ENCODE measurements at places on chromosomes 11 and 22.

- no peak for DNase-seq
Observed at GRCh38 chr11:69662021-69662698, 13.0 kb downstream of the LTO1 start.

DNA sequence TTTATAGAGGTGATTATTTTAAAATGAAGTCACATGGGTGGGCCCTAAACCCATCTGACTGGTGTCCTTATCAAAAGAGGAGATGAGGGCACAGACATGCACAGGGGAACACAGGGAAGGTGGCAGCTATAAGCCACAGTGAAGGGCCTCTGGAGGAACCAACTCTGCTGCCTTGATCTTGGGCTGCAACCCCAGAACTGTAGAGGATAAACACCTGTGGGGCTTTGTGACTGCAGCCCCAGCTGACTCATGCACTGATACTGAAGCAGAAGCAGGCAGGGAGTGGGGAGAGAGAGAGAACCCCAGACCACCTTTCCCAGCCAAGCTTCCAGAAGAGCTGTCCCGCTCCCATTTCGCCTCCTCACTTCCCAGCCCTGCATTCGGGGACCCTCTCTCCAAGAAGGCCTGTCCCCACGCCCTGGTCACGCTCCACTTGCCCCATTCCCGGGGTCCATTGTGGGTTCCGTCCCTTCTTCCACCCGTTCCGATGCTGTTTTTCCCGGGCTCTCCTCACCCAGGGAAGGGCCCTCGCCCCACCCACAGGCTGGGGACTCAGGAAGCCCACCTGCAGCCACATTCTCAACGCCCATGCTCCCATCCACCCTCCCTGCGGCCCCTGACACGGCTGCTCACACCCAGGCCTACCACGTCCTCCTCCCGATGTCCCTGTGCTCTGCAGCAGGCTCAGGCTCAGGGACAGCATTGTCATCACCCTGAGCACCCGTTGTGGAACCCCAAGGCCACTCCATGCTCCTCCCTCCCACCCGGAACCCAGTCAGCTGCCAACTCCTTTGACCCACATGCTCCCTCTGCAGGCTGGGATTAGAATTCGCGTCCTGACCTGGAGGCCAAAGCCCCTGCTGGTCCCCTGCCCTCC is 90.8 kb upstream of the SHANK2 start:
- peak; percentile 86 for DNase-seq

GRCh38 chr11:36878737-36879136 is 280.7 kb upstream of the RAG2 start:
- no peak for DNase-seq

- no peak for DNase-seq
Observed at GRCh38 chr11:44770401-44770800, 43.6 kb downstream of the TSPAN18 start.

DNA sequence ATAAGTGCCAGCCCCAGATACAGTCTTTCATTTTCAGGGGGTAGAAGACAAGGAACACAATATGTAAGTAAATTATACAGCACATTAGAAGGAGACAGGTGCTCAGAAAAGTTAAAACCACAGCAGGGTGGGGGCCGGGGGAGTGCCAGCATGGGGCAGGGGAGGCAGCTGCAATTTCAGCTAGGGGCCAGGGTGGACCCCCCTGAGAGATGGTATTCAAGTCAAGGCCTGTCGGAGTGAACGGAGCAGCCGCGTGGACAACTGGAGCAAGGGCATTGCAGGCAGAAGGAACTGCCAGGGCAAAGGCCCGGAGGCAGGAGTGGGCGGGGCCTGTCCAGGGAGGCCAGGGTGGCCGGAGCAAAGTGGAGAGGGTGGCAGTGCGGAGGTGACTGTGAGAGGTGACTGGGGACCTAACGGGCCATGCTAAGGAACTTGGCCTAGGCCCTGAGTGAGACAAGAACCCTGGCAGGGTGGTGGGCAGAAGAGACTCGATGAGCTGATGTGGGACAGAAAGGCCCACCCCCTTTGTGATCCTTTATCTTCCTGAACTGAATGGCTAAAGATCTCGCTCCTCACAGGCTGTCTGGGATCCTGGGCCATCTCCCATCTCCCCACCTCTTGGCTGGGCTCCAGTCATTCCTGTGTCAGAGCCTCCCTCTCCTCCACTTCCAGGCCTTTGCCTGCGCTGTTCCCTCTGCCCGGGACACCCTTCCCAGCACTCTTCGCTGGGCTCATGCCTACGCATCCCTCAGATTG is 22.4 kb upstream of the FLRT1 start:
- DNase-seq = no peak

DNA sequence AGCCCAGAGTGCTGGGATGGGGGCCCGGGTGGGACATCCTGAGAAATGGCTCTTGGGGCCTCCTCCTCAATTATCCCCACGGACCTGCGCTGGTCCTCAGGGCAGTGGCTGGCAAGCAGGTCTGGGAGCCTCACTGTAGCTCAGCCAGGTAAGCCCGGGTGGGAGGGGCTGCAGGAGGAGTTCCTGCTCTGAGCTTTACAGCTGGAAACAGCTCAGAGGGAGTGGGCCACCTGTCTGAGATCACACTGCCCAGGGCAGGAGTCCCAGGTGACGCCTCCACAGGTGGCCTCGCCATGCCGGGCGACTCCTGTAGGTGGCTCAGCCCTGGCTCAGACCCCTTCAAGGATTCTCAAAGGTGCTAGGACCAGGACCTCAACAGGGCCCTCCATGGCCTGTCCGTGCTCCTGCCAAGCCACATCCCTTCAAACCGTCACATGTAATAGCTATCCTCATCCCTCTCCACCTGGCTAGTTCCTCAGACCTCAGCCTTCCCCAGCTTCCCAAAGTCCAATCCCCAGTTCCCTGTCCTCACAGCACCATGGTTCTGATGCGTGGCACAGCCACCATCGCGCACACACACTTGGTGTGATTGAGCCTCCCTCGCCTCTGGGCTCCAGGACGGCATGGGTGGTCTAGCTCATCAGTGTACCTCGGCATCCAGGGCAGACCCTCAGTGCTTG is 3.6 kb upstream of the TSSK2 start:
- DNase-seq = no peak

DNA sequence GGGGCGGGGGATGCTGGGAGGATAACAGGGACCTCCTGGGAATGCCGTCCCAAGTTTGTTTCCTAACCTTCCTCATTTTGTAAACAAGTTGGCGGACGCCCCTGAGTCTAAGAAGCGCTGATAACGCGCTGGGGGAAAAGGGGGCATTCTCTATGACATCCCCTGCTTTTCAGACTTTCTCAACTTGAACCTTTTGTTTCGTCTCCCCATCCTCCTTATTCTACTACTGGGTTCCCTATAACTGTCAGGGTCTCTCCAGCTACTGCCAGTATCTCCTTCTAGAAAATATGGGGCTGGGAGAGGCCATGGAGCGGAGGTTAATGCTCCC is 654 bp downstream of the TMEM86A start:
- no peak for DNase-seq

- DNase-seq = no peak
Observed at GRCh38 chr11:1450344-1450875, 36.2 kb downstream of the MOB2 start.

DNA sequence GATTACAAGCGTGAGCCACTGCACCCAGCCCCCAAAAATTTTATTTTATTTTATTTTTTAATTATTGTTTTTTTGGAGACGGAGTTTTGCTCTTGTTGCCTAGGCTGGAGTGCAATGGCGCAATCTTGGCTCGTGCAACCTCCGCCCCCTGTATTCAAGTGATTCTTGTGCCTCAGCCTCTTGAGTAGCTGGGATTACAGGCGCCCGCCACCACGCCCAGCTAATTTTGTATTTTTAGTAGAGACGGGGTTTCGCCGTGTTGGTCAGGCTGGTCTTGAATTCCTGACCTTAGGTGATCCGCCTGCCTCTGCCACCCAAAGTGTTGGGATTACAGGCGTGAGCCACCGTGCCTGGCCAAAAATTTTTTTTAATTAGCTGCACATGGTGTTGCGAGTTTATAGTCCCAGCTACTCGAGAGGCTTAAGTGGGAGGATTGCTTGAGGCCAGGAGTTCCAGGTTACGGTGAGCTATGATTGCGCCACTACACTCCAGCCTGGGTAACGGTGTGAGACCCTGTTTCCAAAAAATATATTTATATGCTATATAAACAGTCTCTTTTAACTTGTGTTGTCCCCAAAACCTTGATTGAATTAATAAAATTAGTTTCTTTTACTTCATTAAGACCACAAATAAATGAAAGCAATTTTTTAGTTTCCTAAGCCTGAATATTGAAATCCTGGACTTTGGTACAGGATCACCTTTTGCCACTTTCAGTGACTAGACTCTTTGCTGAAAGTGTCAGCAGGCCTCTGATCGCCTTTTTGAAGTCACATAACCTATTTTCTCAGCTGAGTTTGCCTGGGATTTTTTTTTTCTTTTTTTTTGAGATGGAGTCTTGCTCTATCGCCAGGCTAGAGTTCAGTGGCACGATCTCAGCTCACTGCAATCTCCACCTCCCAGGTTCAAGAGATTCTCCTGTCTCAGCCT is 16.2 kb downstream of the ATG13 start:
- DNase-seq = no peak

DNA sequence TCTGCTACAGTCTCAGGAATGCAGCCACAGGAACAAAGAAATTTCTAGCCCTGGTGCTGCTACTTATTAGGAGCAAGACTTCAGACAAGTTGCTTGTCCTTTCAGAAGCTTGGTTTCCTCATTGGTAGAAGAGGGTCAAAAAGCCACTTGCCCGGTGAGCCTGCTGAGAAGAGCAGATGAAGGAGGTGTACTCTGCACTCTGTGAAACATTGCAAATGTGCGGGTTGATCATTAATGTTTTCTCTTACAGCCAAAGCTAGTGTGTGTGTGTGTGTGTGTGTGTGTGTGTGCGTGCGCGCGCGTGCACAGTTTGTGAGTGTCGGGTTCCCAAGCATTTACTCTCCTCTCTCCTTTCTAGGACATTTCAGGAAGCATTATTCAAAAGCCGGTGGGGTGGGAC is 86.3 kb upstream of the NNMT start:
- DNase-seq = no peak

GRCh38 chr22:29308791-29309262 is 2.4 kb downstream of the GAS2L1 start:
- peak; percentile 51 for DNase-seq

- DNase-seq = no peak
Observed at GRCh38 chr11:85823816-85824215, 12.9 kb upstream of the SYTL2 start.

DNA sequence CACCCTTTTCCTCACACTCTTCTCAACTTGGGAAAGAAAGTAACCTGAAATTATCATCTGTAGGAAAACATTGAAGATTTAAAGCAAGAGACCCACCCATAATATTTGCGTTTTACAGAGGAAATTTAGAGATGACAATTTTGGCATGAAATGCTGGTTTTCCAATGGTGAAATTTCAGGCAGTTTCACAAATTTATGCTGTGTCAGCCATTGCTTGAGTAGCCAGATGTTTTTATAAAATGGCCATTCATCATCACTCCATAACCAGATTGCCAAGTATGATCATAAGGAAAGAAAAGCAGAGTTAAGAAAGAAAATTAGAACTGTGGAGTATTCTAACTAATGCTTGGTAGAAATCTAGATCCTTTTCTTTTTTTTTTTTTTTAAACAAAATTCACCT is 732.9 kb downstream of the NELL1 start:
- no peak for DNase-seq

DNA sequence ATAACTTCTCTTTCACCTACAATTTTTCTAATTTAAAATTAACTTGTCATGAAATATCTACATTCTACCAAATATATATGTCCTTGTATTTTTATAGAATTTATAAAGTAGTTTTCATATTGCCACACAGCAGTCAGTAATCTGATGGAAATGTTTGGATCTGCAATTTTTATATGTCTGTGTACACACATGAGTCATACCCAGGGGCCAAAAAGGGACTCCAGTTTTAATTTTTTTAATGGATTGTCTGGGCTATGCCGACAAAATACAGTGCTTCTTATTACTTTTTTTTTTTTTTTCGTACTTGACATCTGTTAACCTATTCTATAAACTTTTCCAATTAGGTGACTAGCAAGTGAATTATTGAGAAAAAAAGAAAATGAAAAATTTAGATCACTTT is 6.3 kb downstream of the GUCY1A2 start:
- no peak for DNase-seq

- DNase-seq = no peak
Observed at GRCh38 chr11:98630736-98631135, 390.0 kb upstream of the CNTN5 start.

GRCh38 chr11:1354125-1354938 is 35.4 kb upstream of the BRSK2 start:
- no peak for DNase-seq

DNA sequence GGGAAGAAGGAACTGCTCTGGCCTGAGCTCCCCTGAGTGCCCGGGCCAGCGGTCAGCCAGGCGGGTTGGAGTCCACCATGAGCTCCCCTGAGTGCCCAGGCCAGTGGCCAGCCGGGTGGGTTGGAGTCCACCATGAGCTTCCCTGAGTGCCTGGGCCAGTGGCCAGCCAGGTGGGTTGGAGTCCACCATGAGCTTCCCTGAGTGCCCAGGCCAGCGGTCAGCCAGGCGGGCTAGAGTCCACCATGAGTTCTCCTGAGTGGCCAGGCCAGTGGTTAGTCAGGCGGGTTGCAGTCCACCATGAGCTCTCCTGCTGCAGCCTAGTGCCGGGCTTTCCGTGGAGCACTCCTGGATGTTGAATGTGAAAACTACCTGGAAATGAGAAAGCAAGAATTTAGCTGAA is 844.0 kb downstream of the TBC1D22A start:
- DNase-seq = no peak

GRCh38 chr11:62125316-62125715 is 1.5 kb downstream of the INCENP start:
- DNase-seq = no peak

GRCh38 chr11:32895471-32895870 is 2.9 kb downstream of the QSER1 start:
- DNase-seq = no peak

GRCh38 chr22:44584256-44584902 is 86.3 kb upstream of the RTL6 start:
- no peak for DNase-seq

DNA sequence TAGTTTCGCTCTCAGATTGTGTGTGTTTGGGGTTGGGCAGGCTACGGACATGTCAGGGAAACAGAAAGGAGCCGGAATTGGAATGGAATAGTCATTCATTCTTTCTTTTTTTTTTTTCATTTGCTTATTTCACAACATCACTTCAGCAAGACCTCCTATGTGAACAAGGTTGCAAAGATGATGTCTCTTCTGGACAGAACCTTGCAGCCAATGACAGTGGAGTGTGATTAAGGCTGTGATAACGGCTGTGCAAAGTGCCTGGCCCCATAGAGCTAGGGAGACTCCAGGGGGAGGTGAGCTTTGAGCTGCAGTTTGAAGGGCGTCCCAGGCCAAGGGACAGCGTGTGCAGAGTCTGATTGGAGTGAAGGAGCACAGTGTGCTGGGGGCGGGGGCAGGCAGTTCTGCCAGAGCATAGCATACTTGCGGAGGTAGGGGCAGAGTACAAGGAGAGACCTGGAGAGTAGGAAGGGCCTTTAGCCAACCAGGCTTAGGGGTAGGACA is 3.4 kb downstream of the TIGD3 start:
- no peak for DNase-seq
